Fibroblast of lung (primary cell): ENCODE measurements at places on chromosomes 7 and 10. TPM values are rescaled to one million over a fixed set of nuclear protein-coding genes. Genes with fewer than 3 reads are reported as not detected.

BTBD16 gene
- total RNA-seq = not detected in 2 replicates

SLC39A12 gene
- not detected in 2 replicates for total RNA-seq

ANKRD30A gene
- not detected in 2 replicates for total RNA-seq

ZNF33B gene
- 7.8 and 10.0 TPM in 2 replicates for total RNA-seq

TLX1 gene
- total RNA-seq = not detected in 2 replicates

ZNF804B gene
- total RNA-seq = not detected in 2 replicates

PRLHR gene
- total RNA-seq = not detected in 2 replicates

LAMB4 gene
- under 0.01 and 0.17 TPM in 2 replicates for total RNA-seq

CALML3 gene
- not detected in 2 replicates for total RNA-seq

CYP3A4 gene
- total RNA-seq = 0.17 TPM in 1 of 2 replicates, not detected in the other

CYP2C19 gene
- not detected in 2 replicates for total RNA-seq

ACTR3C gene
- 0.50 and 2.6 TPM in 2 replicates for total RNA-seq

DNA2 gene
- 5.6 and 6.4 TPM in 2 replicates for total RNA-seq

HOXA10 gene
- total RNA-seq = under 0.01 and 0.17 TPM in 2 replicates

OR6V1 gene
- total RNA-seq = not detected in 2 replicates

NKX2-3 gene
- not detected in 2 replicates for total RNA-seq

TYW1B gene
- 2.6 and 6.1 TPM in 2 replicates for total RNA-seq

SHH gene
- total RNA-seq = under 0.01 TPM in 2 replicates

TMEM225B gene
- 0.51 and 1.2 TPM in 2 replicates for total RNA-seq

C10orf143 gene
- 0.51 and 2.0 TPM in 2 replicates for total RNA-seq

MET gene
- total RNA-seq = 29.8 and 44.4 TPM in 2 replicates

LSM5 gene
- 13.6 and 23.0 TPM in 2 replicates for total RNA-seq

OR2A12 gene
- not detected in 2 replicates for total RNA-seq

PLA2G12B gene
- total RNA-seq = not detected in 2 replicates

CLEC5A gene
- not detected in 2 replicates for total RNA-seq

TRPV5 gene
- not detected in 2 replicates for total RNA-seq

HOGA1 gene
- total RNA-seq = 1.0 and 1.5 TPM in 2 replicates

AKR1C8 gene
- total RNA-seq = not detected in 2 replicates

MCM7 gene
- 16.7 and 24.4 TPM in 2 replicates for total RNA-seq

LRRD1 gene
- under 0.01 and 0.17 TPM in 2 replicates for total RNA-seq

GPR37 gene
- total RNA-seq = 6.9 and 20.6 TPM in 2 replicates

UNCX gene
- total RNA-seq = not detected in 2 replicates

CPVL gene
- total RNA-seq = 0.17 and 0.51 TPM in 2 replicates

CCDC172 gene
- not detected in 2 replicates for total RNA-seq

TAF6 gene
- 33.1 and 41.5 TPM in 2 replicates for total RNA-seq

ZP3 gene
- total RNA-seq = 2.6 TPM in 2 replicates

NEBL gene
- total RNA-seq = 0.33 and 1.3 TPM in 2 replicates

NUTM2E gene
- under 0.01 TPM in 1 of 2 replicates, not detected in the other for total RNA-seq

POU6F2 gene
- total RNA-seq = under 0.01 TPM in 1 of 2 replicates, not detected in the other
